ENCODE measurements at places on chromosomes 12 and 14.

- peak; percentile 53 for DNase-seq
Measured at GRCh38 chr12:104643819-104644669, 187.3 kb downstream of the CHST11 start.

GRCh38 chr12:87096082-87096585, 839.9 kb upstream of the MGAT4C start:
- DNase-seq, result no peak

DNA sequence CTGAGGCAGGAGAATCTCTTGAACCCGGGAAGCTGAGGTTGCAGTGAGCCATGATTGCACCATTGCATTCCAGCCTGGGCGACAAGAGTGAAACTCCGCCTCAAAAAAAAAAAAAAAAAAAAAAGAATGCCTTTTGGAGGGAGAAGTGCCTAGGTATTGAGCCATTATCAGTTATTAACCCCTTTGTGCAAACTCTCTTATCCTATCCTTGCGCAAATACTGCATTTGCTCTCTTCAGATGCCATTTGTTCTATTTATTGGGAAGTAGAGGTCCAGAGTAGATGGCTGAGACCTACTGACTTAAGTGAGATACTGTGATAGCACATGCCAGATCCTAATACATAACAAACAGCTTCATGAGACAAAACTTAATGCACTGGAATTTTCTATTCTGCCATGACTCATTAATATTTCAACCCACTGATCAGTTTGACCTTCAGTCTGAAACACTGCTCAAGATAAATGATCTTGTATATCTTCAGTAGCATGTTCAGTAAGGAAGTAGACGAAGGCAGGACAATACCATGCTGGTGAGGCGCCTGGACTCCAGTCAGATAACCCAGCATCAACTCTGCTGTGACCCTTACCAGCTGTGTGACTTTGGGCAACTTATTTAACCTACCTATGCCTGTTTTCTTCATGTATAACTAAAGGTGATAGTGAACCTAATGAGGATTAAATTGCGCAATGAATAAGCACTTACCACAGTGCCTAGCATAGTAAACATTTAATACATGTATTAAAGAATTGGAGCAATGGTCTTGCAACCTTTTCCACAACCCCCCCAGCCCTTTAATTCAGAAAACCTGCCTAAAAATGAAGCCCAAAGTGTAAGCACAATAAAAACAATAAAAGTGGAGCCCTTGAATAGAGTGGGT, 5.7 kb upstream of the DNAAF2 start:
- no peak for DNase-seq

GRCh38 chr14:68165274-68165843, 345.8 kb downstream of the RAD51B start:
- DNase-seq, result no peak

DNA sequence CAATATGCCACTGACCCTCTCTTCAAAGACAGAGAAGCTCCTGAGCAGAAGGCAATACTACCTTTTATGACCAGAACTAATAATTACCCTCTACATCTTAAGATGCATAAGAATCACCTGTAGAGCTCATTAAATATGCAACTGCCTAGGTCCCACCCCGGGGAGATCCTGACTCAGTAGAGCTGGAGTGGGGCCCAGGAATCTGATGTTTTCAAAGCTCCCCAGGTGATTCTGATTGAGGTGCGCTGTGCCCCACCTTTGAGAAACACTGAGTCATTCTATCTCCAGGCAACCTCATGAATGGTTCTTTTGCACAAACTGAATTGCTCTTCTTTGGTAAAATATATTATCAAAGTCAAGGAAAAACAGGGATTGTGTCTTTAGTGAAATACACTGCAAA, 149.3 kb upstream of the BMP4 start:
- DNase-seq, result no peak

DNA sequence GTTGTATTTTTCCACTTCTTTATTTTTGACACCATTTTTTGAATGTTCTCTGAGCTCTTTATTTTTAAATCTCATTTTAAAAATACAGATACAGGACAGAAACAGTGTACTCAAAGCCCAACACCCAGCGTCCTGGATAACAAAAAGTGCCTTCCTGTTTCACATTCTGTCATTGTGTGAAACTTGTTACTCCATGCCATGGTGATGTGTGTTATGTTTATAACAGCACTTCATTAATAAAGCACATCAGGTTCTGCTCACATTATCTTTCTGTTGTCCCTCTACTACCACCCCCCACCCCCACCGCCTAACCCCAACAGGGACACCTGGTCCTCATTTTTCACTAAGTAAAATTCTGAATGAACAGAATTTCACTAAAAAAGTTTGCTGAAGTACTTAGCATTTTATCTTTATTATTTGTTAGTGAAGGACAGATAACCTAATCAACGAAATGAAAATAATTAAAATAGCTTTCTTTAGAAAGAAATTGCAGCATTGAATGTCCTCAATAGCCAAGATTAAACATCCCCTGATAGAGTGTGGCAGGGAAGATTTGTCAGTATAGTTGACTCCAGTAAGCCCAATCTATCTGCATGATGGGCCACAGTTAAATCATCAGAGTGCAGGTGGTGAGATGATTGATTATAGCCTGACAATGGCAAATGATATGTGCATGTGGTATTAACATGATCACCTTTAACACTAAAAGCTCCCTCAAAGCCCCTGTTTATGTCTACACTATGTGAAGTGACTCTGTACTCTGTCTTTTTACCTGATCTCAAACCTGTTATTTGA, 153.9 kb downstream of the ACSS3 start:
- no peak for DNase-seq

GRCh38 chr12:546265-546919, 86.7 kb downstream of the B4GALNT3 start:
- no peak for DNase-seq

DNA sequence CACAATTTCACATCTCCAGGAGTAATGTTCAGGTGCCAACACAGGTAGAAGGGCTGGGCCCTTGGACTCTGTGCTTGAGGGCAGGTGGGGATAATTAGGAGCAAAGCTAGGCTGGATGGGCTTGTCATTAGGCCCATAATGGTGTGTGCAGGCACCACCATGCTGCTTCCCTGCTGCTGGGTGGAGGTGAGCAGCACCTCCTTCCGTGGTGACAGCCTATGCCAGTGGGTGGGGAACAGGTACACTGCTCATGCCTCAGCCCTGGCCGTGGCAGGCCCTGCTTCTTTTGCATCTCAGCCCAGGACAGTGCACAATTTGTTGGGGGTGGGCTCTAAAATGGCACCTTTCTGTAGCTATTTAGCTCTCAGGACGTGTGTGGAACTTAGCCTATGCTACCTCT, 955.5 kb downstream of the TMTC2 start:
- no peak for DNase-seq

DNA sequence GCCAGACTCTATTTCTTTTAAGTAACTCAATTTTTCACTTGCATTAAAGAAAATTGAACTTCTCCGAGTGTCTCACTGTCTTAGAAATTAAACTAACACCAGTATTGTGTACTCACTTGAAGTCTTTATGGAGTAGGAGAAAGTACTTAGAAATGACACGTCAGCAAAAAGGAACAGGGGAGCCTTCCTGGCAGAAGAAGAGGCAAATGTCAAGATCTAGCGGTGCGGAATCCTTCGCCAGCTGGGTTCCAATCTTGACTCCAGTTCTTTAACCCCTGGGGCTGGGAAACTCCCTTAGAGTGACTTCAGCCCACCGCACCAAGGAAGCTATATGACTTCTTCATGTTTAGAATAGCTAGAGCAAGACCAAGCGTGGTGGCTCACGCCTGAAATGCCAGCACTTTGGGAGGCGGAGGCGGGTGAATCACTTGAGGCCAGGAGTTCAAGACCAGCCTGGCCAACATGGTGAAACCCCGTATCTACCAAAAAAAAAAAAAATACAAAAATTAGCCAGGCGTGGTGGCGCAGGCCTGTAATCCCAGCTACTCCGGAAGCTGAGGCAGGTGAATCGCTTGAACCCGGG, 34.4 kb downstream of the WBP11 start:
- DNase-seq, result peak; percentile 52

- no peak for DNase-seq
Measured at GRCh38 chr12:3101309-3102024, 24.3 kb downstream of the TSPAN9 start.

DNA sequence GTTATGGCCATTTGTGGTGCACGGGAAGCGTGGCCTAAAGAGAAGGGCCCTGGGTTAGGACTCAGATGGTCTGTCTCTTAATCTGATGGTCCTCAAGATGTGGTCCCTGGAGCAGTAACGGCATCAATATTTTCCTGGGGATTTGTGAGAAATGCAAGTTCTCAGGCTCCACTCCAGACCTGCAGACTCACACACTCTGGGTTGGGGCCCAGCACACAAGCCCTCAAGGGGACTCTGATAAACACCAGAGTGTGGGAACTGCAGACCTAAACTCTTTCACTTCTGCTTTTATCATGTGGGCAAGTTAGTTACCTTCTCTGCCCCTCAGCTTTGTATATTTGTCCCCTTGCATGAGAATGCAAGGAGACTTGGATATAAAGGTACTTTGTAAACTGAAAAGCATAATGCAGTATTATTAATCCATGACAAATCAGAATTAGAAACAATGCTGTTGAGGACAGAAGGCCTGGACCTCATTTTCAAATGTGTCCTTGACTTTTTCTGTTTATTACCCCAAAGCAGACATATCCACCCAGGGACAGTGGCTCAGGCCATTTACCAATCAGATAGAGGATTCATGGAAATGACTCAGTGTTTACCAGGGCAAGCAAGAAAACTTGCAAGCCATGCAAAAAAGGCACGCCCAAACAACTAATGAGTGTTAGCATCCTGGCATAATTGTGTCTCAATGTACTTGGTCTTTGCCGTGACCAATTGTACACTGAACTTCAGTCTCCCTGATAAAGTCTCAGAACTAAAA, 157.0 kb downstream of the ASCL1 start:
- peak; percentile 59 for DNase-seq

- peak; percentile 85 for DNase-seq
Measured at GRCh38 chr12:10722502-10722904, 620 bp downstream of the YBX3 start.

- no peak for DNase-seq
Measured at GRCh38 chr14:75634848-75635247, 25.8 kb downstream of the ERG28 start.

DNA sequence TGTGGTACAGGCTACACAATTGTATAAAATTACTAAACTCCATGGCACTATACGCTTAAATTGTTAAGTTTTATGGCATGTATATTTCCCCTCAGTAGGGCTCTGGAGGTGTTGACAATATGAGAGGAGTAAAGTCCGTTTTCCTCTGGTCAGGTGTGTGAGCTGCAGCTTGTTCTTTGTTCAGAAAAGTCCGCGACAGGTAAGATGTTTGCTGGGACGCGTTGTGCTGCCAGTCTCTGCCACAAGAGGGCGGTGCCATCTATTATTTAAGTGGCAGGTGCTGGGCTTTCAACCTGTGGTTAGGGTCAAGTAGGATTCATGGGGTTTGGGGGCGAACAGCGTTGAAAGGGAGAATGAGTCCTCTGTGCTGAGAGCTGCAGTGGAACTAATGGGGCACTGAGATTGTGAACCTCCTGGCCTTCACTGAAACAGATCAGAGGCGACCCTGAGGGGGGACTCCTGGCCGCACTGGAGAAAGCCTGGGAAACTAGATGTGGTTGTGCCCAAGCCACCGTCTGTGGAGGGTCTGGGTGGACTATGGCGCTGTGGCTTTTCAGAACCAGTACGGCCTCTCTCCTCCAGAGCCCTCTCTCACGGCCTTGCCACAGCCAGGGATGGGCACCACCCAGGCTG, 179.0 kb downstream of the SLC15A4 start:
- DNase-seq, result peak; percentile 53

GRCh38 chr12:125166041-125166440, 100.8 kb downstream of the AACS start:
- no peak for DNase-seq

- no peak for DNase-seq
Measured at GRCh38 chr12:32454866-32455265, 55.5 kb downstream of the FGD4 start.

DNA sequence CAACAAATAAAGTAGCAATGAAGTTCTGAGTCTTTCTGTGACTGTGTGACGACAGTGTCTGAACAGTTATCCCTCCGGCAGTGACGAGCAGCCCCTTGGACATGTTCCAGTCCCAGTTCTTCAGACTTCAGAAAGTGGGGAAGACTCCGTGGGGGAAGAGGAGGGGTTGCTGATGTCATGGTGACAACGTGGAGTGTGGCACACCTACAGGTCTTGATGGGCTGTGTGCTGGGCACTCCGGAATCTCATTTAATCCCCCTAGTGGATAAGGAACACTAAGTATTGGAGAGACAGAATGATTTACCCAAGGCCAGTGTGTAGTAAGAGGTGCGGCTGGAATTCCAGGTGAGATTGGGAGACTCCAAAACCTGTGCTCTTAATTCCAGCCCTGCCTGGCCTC, 280.2 kb downstream of the CACNA1C start:
- DNase-seq, result no peak

DNA sequence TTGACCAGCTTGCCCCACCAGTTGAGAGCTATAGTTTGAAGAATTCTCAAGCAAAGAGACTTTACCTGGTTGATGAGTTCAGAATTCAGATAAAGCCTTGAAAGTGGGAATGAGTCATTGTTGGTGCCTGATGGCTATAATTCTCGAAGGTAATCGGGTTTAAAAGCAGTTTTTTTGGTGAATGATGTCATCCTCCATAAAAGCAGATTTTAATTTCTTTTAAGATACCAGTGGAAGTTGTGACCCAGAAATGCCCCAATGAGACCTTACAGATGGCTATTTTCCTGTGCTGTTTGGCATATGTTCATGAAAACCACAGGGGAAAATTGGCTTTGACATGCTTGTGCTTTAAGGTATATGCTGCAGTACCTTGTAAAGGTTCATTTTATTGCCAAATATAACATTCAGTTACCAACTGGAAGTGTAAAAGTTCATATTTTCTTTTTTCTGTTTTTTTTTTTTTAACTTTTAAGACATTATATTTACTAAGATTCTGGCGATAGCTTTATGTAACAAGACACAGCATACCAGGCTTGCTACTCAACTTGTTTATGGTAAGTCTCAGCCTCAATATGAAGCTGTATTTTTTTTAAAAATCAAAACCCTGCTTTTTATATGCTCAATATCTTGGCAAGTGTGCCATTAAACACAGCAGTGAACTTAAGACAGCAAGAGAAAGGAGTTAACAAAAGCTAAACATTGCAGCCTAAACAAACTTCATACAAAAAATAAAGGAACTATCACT, 119.3 kb downstream of the LMNTD1 start:
- no peak for DNase-seq

DNA sequence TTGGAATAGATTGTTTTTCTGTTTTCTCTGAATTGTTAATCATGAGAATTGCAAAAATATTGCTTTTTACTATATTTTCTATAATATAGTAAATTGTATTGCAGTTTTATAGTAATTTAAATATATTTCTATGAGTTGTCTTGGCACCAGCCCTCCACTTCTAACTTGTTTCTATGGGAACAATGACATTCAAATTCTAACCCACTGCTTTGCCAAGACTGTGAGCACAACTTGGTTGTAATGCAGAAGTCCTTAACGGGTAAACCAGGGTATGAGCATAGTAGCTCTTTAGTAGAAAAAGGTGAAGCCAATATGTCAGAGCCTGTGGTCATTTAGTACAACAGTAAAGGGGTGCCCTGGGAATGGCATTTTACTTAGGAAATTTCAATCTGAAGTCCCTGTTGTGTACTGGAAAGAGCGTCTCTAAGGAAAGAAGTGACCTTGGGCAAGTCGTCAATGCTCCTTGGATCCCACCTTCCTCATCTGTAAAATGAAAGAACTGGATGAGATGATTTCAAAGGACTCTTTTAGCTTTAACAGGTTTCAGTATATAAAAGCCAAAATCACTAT, 283.3 kb downstream of the ATP23 start:
- DNase-seq, result no peak

GRCh38 chr12:132284071-132284826, 45.1 kb downstream of the GALNT9 start:
- no peak for DNase-seq
